Neural progenitor cell (in vitro differentiated cells): ENCODE measurements at places on chromosomes 2 and 18. TPM values are rescaled to one million over a fixed set of nuclear protein-coding genes. Genes with fewer than 3 reads are reported as not detected.

The SAG gene
- total RNA-seq: 0.03 TPM in 1 of 2 replicates, not detected in the other

The PTPRN gene
- 0.60 and 4.2 TPM in 2 replicates for total RNA-seq

The DSG1 gene
- total RNA-seq: not detected in 2 replicates

The TGFA gene
- 0.37 TPM in 1 of 2 replicates, not detected in the other for total RNA-seq

The FAM110C gene
- 0.50 and 0.65 TPM in 2 replicates for total RNA-seq

The RIT2 gene
- not detected in 2 replicates for total RNA-seq

The CNOT11 gene
- total RNA-seq: 38.0 and 39.0 TPM in 2 replicates

The FIGN gene
- 27.7 and 41.1 TPM in 2 replicates for total RNA-seq

The GCKR gene
- 2.2 TPM in 1 of 2 replicates, not detected in the other for total RNA-seq

The ANKMY1 gene
- 4.2 and 6.9 TPM in 2 replicates for total RNA-seq

The GBX2 gene
- 0.46 TPM in 1 of 2 replicates, not detected in the other for total RNA-seq

The METTL5 gene
- total RNA-seq: 98.5 and 146 TPM in 2 replicates

The LYPD1 gene
- 5.3 and 6.0 TPM in 2 replicates for total RNA-seq

The SCN1A gene
- total RNA-seq: 1.3 and 2.7 TPM in 2 replicates

The CXCR4 gene
- 31.0 and 32.6 TPM in 2 replicates for total RNA-seq
